ENCODE measurements at places on chromosomes 5 and 9.

GRCh38 chr5:54383941-54384340 lies 71.6 kb upstream of the HSPB3 start:
- no peak overlapping the region for H3K4me3 ChIP-seq
- H3K36me3 ChIP-seq = no peaks in the 10 kb centered on the region
- H3K27me3 ChIP-seq = no peaks in the 10 kb centered on the region
- H3K4me1 ChIP-seq = no peaks in the 10 kb centered on the region
- DNase-seq = no peak
- no peak overlapping the region for H3K27ac ChIP-seq

- no peak for DNase-seq
- H3K4me1 ChIP-seq = no peaks in the 10 kb centered on the region
- H3K27me3 ChIP-seq = no peaks in the 10 kb centered on the region
- H3K36me3 ChIP-seq = no peaks in the 10 kb centered on the region
- H3K4me3 ChIP-seq = no peak overlapping the region
Measured at GRCh38 chr5:120072068-120072761, 391.9 kb upstream of the PRR16 start.

- DNase-seq = no peak
- peak overlapping the region; percentile 70 for H3K27ac ChIP-seq
- peak overlapping the region; percentile 55 for H3K4me3 ChIP-seq
- peaks cover 51% of the 10 kb centered on the region for H3K4me1 ChIP-seq
- no peaks in the 10 kb centered on the region for H3K27me3 ChIP-seq
Measured at GRCh38 chr5:59296317-59297264, 596.9 kb downstream of the PDE4D start.

GRCh38 chr5:86679529-86679928 lies 61.8 kb downstream of the COX7C start:
- no peaks in the 10 kb centered on the region for H3K36me3 ChIP-seq
- no peaks in the 10 kb centered on the region for H3K4me1 ChIP-seq
- no peak overlapping the region for H3K27ac ChIP-seq
- no peak overlapping the region for H3K4me3 ChIP-seq
- H3K27me3 ChIP-seq = no peaks in the 10 kb centered on the region
- DNase-seq = no peak

- H3K4me3 ChIP-seq = no peak overlapping the region
- H3K27me3 ChIP-seq = no peaks in the 10 kb centered on the region
- H3K4me1 ChIP-seq = no peaks in the 10 kb centered on the region
- H3K27ac ChIP-seq = no peak overlapping the region
Measured at GRCh38 chr5:15799612-15800011, 299.6 kb downstream of the FBXL7 start.

DNA sequence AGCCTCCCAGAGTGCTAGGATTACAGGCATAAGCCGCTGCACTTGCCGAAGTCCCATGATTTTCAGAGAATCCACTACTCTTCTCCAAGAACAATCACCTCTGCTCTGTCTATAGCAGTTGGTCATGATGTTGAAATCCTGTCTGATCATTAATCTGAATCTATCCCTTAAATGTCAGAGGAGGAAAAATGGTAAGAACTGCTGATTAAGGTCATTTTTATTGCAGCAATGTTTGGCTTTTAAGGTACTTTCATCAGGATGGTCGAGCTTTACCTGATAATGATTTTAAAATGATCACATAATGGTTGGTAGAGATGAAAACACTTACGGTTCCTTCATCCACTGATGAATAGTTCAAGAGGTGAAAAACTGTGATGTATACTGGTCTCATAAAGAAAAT lies 968.6 kb downstream of the TLE4 start:
- no peak for DNase-seq
- no peaks in the 10 kb centered on the region for H3K4me1 ChIP-seq
- no peak overlapping the region for H3K4me3 ChIP-seq
- H3K27ac ChIP-seq = no peak overlapping the region
- no peaks in the 10 kb centered on the region for H3K36me3 ChIP-seq
- no peaks in the 10 kb centered on the region for H3K27me3 ChIP-seq

GRCh38 chr5:50744776-50745175 lies 78.3 kb downstream of the PARP8 start:
- H3K4me1 ChIP-seq = no peaks in the 10 kb centered on the region
- peak overlapping the region; percentile 40 for H3K4me3 ChIP-seq
- no peak for DNase-seq
- no peaks in the 10 kb centered on the region for H3K36me3 ChIP-seq

DNA sequence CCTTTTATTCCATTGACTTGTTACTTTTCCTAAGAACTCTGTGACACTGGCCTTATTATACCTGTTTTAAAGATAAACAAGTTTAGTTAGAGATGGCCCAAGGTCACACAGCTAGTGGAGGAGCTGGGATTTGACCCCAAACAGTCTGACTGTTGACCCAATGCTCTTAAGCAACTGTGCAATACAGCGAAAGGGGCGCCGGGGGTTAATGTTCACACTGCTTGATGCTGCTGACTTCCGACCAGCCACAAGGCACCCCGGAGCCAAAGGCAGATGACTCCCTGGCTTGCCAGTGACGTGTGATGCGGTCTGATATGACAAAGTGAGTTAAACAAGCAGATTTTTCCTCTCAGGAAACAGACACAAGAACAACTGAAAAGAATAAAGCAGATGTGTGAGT lies 23.9 kb downstream of the PIK3R1 start:
- peaks cover 68% of the 10 kb centered on the region for H3K4me1 ChIP-seq
- H3K4me3 ChIP-seq = peak overlapping the region; percentile 24
- peak; percentile 73 for DNase-seq
- H3K27me3 ChIP-seq = no peaks in the 10 kb centered on the region

- H3K27ac ChIP-seq = no peak within 1 kb of the TSS
- H3K36me3 ChIP-seq = no peaks in the 10 kb centered on the region
- no peak for DNase-seq
- no peak within 1 kb of the TSS for H3K4me3 ChIP-seq
- peaks cover 4% of the 10 kb centered on the region for H3K4me1 ChIP-seq
Measured at GRCh38 chr5:135447298-135447929, at the start of gene DCANP1. TSS of gene DCANP1 (minus strand) at chr5:135447348. CDS start at chr5:135447108, 240 bp downstream.

GRCh38 chr9:113837334-113837733 lies 38.8 kb upstream of the ZNF618 start:
- H3K36me3 ChIP-seq = no peaks in the 10 kb centered on the region
- no peak for DNase-seq
- no peaks in the 10 kb centered on the region for H3K27me3 ChIP-seq
- no peak overlapping the region for H3K4me3 ChIP-seq
- H3K4me1 ChIP-seq = no peaks in the 10 kb centered on the region

DNA sequence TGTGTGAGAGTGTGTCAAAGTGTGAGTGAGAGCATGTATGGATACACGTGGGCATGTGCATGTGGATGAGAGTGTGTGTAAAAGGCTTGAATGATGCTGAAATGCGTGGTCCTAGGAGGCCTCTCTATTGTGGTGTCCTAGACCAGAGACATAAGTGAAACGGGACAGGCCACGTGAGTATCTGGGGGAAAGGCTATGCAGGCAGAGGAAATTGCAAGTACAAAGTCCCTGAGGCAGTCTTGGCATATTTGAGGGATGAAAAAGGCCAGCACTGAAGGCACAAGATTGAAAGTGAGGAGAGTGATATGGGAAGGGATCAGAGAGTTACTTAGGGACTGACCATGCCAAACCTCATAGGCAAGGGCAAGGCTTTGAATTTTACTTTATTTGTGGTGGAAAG lies 67.2 kb upstream of the CCDC152 start:
- no peak for DNase-seq
- H3K27ac ChIP-seq = no peak overlapping the region
- H3K4me3 ChIP-seq = no peak overlapping the region
- H3K27me3 ChIP-seq = no peaks in the 10 kb centered on the region

- no peaks in the 10 kb centered on the region for H3K36me3 ChIP-seq
- DNase-seq = no peak
- no peaks in the 10 kb centered on the region for H3K4me1 ChIP-seq
- H3K4me3 ChIP-seq = no peak overlapping the region
Measured at GRCh38 chr5:57442080-57442839, 40.4 kb downstream of the ACTBL2 start.

DNA sequence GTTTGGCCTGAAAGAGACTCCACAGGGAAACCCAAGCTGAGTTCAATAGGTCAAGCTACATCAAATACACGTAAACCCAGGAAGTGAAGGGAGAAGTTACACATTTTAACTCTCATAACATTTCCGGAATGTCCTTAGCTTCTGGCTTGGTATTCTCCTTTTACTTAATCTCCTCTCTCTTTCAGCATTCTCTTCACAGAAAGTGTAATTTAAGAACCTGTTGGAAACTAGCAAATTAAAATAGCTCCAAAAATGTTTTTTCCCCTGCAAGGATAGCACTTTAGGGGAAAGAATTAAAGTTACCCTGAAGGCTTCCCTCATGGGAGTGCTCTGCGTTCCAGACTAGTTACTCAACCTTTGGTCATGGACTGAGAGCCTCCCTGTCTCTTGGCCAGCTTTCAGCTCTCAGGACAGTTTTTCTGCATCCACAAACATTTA lies 292.7 kb upstream of the TARS1 start:
- H3K4me1 ChIP-seq = no peaks in the 10 kb centered on the region
- DNase-seq = peak; percentile 66
- H3K27ac ChIP-seq = no peak overlapping the region
- no peaks in the 10 kb centered on the region for H3K27me3 ChIP-seq

DNA sequence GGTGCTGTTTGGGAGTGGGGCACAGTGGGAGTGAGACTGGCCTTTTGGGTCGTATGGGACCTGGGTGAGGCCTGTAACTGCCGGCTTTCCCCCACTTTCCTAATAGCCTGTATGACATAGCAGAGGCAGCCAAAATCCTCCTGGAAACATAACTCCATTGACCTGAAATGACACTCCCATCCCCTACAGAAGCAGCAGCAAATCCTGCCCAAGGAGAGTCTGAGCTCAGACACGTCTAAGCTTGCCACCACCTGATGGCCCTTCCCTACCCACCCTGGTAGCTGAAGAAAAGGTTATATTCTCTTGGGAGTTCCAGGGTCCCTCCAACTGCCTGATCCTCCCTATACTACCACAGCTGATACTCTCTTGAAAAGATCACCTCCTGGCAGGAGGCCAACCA lies 179.8 kb upstream of the ARRDC3 start:
- no peak overlapping the region for H3K27ac ChIP-seq
- no peak for DNase-seq
- no peaks in the 10 kb centered on the region for H3K27me3 ChIP-seq
- H3K36me3 ChIP-seq = no peaks in the 10 kb centered on the region

DNA sequence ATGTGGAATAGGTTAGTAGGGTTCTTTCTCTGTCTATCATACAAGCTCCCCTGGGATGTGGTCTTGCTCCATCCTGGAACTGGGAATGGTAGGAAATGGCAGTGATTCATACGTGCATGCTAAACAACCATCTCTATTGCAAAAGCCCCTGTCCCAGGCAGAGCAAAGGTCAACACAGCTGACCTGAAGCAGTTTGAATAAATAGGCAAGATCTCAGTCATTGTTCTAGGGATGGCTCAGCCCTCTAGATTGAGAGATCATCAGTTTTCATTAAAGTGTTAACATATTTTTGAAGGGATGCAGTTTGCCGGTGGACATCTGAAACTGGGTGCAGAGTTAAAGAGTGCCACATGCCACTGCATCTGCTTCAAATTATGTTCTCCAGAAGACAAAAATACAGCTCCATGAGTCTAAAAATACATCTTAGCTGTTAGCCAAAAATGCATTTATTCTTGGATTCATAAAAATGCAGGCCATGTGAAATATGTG lies 224.1 kb downstream of the ESM1 start:
- no peaks in the 10 kb centered on the region for H3K4me1 ChIP-seq
- no peak overlapping the region for H3K27ac ChIP-seq
- H3K4me3 ChIP-seq = no peak overlapping the region
- no peak for DNase-seq
- H3K36me3 ChIP-seq = no peaks in the 10 kb centered on the region
- no peaks in the 10 kb centered on the region for H3K27me3 ChIP-seq

DNA sequence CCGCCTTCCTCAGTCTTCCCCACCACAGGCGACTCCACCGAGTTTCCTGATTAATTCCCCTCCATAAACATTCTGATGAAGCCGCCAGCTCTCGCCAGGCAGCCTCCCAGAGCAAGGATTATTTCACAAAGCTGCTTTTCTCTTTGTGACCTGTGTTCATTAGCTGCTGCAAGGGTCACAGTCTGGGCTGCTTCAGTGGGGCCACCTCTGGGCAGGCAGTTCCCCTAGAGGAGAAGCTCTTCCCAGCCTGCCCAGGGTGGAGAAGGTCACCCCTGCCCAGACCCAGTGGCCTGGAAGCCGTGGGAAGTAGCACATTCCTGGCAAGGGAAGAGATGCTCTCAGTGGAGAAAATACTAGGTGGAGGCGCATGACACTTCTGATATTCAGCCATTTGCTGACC lies 58.4 kb upstream of the RAPGEF1 start:
- no peak for DNase-seq
- no peaks in the 10 kb centered on the region for H3K4me1 ChIP-seq
- no peak overlapping the region for H3K4me3 ChIP-seq
- peaks cover 4% of the 10 kb centered on the region for H3K27me3 ChIP-seq
- H3K27ac ChIP-seq = no peak overlapping the region
- H3K36me3 ChIP-seq = no peaks in the 10 kb centered on the region

GRCh38 chr5:158856291-158856690 lies 243.4 kb downstream of the EBF1 start:
- no peak overlapping the region for H3K27ac ChIP-seq
- no peaks in the 10 kb centered on the region for H3K27me3 ChIP-seq

DNA sequence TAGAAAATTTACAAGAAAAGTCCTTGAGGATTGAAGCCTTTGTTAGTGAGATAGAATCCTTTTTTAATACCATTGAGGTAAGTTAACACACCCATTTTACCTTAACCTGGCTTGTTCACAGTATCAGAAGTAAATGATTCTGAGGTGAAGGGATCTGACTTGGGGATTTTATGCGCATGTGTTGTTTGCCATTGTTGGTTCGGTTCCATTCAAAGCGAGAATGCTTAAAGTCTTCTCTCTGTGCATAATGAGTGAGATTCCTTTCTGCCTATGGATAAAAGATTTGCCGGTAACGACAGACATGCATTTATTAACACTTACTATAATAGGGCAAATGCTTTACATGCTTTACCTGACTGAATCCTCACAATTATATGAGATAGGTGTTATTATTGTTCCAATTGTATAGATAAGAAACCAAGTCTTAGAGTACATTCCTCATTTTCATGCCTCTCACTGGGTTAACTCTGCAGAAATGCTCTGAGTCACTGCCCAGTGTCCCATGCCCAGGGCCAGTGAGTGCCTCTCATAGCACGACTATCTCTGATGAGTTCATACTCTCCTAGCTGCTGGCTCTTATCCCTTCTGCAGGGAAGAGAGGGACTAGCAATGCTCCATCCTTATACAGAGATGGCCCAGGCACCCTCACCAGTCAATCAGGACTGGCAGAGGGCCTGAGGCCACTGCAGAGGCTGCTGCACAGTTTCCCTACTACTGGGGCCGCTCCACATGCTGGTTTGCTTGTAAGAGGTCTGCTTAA lies 54.4 kb downstream of the CMYA5 start:
- H3K27ac ChIP-seq = no peak overlapping the region
- DNase-seq = no peak
- no peak overlapping the region for H3K4me3 ChIP-seq
- H3K36me3 ChIP-seq = peaks cover 93% of the 10 kb centered on the region

- peak overlapping the region; percentile 30 for H3K27ac ChIP-seq
- H3K4me1 ChIP-seq = peaks cover 18% of the 10 kb centered on the region
- H3K36me3 ChIP-seq = no peaks in the 10 kb centered on the region
- no peak overlapping the region for H3K4me3 ChIP-seq
- no peaks in the 10 kb centered on the region for H3K27me3 ChIP-seq
Measured at GRCh38 chr9:127162864-127163365, 40.5 kb upstream of the ANGPTL2 start.

- no peak overlapping the region for H3K4me3 ChIP-seq
- no peaks in the 10 kb centered on the region for H3K27me3 ChIP-seq
- H3K36me3 ChIP-seq = no peaks in the 10 kb centered on the region
- no peaks in the 10 kb centered on the region for H3K4me1 ChIP-seq
- no peak for DNase-seq
- no peak overlapping the region for H3K27ac ChIP-seq
Measured at GRCh38 chr5:141785135-141785534, 93.1 kb downstream of the PCDH1 start.

GRCh38 chr5:156794687-156795086 lies 55.4 kb upstream of the PPP1R2B start:
- DNase-seq = no peak
- no peak overlapping the region for H3K4me3 ChIP-seq
- no peaks in the 10 kb centered on the region for H3K4me1 ChIP-seq
- H3K27me3 ChIP-seq = no peaks in the 10 kb centered on the region
- no peak overlapping the region for H3K27ac ChIP-seq

All from psoas muscle (tissue), 8 donors.